ENCODE measurements at places on chromosomes 7 and 10.

DNA sequence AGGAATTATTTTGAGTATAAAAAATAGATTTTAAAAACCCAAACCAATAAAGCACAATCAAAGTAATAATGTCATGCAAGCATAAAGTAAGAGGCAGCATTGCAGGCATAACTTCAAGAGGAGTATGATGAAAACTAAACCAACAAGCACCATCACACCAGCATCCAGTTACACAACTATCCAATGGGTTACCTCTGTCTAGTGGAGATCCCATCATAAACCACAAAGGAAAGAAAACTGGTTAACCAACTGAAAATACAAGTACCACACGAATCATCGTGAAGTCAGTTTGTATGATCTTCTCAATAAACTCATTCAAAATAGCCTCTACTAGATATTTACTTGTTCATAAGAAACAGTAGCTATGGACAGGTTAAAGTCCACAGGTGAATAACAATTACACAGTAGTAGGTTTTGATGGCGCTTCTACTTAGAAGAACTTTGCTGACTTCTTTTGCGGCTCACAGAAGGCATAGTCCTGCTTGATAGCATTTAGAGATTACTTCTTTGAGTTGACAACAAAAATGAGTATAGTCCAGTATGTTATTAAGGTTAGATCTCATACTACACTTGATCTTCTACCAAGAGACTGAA lies 116.6 kb downstream of the MICU1 start:
- ATAC-seq: no peak

DNA sequence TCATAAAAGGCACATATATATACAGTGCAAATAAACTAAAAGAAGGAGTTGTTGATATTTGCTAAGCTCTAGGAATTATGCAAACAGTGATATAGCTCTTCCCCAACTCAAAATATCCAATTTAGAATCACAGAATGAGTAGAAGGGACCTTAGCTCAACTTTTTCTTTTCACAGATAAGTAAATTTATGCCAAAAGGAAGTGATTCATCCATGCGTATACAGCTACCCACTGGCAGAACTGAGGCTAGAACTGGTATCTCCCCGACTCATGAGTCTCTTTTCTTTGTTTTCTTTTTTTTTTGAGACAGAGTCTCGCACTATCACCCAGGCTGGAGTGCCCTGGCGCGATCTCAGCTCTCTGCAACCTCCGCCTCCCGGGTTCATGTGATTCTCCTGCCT lies 54.2 kb upstream of the SVIL start:
- peak; percentile 77 for ATAC-seq

GRCh38 chr10:43078986-43079273 lies 2.1 kb downstream of the RET start:
- ATAC-seq: peak; percentile 67

DNA sequence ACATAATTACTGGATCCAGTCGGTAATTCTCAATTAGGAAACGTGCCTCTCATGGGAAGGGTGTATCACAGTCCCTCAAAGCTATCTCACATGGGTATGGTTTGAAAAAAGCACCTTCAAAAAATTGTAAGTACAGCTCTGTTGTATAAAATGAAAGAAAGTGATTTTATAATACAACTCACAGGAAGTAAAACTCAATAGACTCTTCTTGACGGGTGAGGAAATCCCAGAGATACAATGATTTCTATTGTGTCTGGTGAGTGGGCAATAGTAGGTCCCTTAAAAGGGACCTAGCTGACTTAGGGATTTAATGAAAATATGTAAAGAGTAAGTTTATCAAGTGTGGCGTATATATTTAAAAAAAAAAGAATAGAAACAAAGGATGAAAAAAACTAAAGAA lies 27.0 kb downstream of the TASOR2 start:
- no peak for ATAC-seq

DNA sequence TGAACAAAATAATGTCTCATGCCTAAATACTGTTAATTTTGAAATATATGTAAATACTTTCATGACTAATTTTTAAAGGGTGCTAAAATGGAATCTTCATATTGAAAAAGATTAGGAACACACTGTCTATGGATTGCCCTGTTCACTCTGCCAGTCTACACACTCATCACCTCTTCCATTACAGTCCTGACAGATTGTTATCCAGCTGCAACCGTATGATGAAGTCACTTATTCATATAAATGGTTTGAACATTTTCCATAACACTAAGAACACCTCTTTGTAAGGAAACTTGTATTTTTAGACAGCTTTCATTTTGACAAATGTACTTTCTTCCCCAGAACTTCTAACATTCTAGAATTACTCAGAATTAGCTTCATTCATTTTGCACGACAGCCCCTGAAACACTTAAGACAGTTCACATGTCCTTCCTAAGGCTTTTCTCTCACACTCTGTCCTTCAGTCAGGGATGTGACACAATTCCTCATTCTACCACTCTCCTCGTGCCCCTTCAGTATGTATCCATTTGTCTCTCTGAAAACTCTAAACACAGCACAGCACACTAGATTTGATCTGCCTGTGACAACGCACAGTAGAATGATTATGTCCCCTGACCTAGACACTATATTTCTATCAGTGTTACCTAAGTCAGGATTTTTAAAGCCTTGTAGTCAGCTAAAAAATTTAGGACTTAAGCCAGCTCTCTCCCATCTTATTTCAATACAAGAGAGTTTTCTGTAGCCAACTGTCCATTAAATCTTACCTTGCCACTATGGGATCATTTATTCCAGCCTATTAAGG lies 71.9 kb downstream of the ORC5 start:
- ATAC-seq: no peak

DNA sequence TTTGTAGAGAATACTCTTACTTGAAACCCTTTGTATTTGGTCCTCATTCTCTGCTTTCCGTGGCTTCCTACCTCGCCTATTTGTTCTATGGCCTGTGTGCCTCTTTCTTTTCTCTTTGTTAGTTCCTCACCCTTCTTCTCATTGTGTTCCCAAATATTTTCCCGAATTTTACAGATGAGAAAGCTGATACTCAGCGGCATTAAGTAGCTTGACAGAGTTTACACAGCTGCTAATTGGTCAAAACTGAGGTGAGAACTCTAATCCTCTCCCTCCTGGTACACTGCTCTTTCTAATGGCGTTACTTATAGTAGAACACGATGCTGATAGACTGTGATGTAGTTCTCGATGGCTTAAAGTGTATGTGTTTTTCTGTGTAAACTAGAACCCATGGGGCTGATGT lies 80.7 kb upstream of the HDAC9 start:
- ATAC-seq: no peak

DNA sequence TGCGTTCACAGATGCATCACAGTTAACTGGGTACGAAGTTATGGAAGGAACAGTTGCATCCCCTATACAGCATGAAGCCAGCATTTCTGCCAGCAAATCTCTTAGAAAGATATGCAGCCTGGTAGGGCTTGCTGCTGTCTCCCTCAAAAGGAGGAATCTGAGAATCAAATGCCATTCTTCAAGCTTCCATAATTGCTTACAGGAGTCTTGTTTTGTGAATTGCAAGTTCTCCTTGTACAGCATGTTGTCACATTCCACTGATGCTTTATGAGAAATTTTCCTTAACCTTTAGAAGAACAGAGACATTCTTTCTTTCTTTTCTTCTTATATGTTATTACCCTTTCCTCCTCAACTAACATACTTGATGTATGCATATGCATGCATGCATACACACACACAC lies 134.6 kb downstream of the CHRM2 start:
- ATAC-seq: no peak

- ATAC-seq: no peak
These were observed 64.7 kb downstream of the TPK1 start for GRCh38 chr7:144771174-144771573.

DNA sequence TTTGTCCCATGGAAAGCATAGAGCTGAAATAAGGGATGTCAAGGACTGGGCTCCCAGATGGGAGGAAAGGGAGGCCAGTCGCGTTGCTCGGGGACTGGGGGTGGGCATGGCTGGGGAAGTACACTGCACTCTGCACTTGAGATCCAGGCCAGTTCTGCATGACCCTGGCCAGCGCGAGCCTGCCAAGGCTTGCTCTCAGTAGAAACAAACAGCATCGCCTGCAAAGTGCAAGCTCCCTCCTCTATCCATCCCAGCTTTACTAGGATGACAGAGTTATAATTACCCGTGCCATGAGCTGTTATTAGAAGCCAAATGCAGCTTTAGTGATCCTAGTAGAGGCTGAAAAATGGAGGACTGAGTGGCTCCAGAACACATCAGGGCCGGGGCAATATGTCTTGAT lies 43.9 kb upstream of the PDCD4 start:
- no peak for ATAC-seq

GRCh38 chr7:98771941-98772603 lies 97.7 kb downstream of the TMEM130 start:
- ATAC-seq: no peak

Measured in SK-N-SH treated with all-trans-retinoic acid at 6 μM for 48 hours (cell line).